ENCODE measurements at places on chromosomes 5 and 9. TPM values are rescaled to one million over a fixed set of nuclear protein-coding genes. Genes with fewer than 3 reads are reported as not detected.

- H3K4me1 ChIP-seq: no peaks in the 10 kb centered on the region
- peaks cover 4% of the 10 kb centered on the region for H3K27me3 ChIP-seq
- H3K4me3 ChIP-seq: no peak overlapping the region
- H3K27ac ChIP-seq: no peak overlapping the region
- H3K36me3 ChIP-seq: no peaks in the 10 kb centered on the region
These were observed 11.3 kb upstream of the NUP214 start for GRCh38 chr9:131114084-131114535.

DNA sequence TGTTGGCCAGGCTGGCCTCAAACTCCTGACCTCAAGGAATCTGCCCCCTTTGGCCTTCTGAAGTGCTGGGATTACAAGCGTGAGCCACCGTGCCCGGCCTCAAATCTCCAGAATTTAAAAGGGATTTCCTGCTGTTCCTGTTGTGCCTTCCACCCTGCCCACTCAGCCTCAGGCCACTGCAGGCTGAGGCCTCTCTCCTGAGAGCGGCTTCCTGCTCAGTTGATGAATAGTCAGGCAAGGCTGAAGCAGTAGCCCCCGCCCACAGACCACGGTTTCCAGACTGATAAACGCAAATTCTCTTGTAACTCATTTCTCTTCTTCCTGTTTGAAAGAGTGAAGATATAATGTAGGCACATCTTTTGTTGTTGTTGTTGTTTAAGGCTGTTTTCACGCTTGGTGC lies 127.0 kb upstream of the PLCXD3 start:
- H3K27me3 ChIP-seq: peaks cover 4% of the 10 kb centered on the region
- no peaks in the 10 kb centered on the region for H3K36me3 ChIP-seq
- no peaks in the 10 kb centered on the region for H3K4me1 ChIP-seq
- no peak overlapping the region for H3K4me3 ChIP-seq
- H3K27ac ChIP-seq: no peak overlapping the region

GRCh38 chr9:97723819-97724218 lies 26.7 kb upstream of the XPA start:
- no peak for DNase-seq
- H3K36me3 ChIP-seq: no peaks in the 10 kb centered on the region
- no peak overlapping the region for H3K4me3 ChIP-seq
- H3K27ac ChIP-seq: no peak overlapping the region
- no peaks in the 10 kb centered on the region for H3K4me1 ChIP-seq

DNA sequence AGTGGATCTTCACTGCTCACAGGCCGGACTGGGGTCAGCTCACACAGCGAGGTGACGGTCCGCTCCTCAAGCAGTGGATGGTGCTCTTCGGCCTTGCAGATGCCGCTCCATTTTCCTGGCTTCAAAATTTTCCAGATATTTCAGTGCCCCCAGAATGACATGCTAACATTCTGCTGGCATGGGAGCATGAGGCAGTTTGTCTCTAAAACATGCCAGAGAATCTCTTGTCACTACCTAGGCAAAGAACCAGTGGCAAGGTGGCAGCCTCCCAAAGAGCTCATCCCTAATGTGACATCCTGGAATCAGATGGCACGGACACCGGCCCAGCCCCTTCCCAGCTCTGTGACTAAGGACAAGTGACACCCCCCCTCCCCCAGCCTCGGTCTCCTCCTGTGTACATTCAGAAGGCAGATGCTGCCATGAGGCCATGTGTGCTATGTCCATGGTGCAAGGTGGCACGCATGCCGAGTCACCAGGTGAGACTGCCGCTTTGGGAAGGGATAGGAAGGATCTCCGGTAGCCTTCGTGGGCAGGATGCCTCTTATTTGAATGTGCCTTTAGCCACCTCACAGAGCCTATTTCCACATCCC lies 2.7 kb downstream of the S1PR3 start:
- no peak overlapping the region for H3K27ac ChIP-seq
- no peak for DNase-seq
- H3K27me3 ChIP-seq: peaks cover 33% of the 10 kb centered on the region
- no peak overlapping the region for H3K4me3 ChIP-seq
- no peaks in the 10 kb centered on the region for H3K36me3 ChIP-seq

GRCh38 chr5:137622850-137623249 lies 113.0 kb downstream of the KLHL3 start:
- peaks cover 10% of the 10 kb centered on the region for H3K36me3 ChIP-seq
- no peak overlapping the region for H3K27ac ChIP-seq
- DNase-seq: no peak
- H3K4me1 ChIP-seq: no peaks in the 10 kb centered on the region
- no peak overlapping the region for H3K4me3 ChIP-seq

IL5 gene
- 0.69 TPM for total RNA-seq

PHF2 gene
- total RNA-seq: 16.5 TPM

PCDHGA12 gene
- 0.07 TPM for total RNA-seq

GRCh38 chr5:36374266-36374862 lies 72.7 kb upstream of the RANBP3L start:
- H3K36me3 ChIP-seq: no peaks in the 10 kb centered on the region
- H3K27me3 ChIP-seq: no peaks in the 10 kb centered on the region
- no peak for DNase-seq
- no peak overlapping the region for H3K4me3 ChIP-seq

- H3K4me3 ChIP-seq: no peak overlapping the region
- DNase-seq: no peak
- H3K4me1 ChIP-seq: no peaks in the 10 kb centered on the region
- no peaks in the 10 kb centered on the region for H3K36me3 ChIP-seq
These were observed 233.8 kb downstream of the MTRR start for GRCh38 chr5:8102714-8103113.

DNA sequence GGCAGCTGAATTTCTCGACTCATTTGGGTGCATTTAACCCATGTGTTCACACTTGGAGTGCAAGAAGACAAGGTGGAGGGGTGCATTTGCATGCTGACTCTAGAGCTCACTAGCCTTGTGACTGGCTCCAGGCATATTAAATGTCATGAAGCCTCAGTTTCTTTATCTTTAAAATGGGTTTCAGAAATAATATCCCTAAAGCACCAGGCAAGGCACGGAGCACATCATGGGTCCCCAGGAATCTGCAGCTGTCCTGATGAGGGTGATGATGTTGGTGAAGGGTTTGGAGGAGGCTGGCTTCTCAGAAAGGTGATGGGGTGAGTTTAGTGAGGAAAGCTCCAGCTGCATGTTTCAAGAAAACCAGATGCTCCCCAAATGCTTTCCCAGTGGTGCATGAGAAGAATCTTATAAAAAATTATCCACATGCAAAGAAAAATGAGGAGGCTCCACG lies 14.8 kb downstream of the STC2 start:
- H3K4me3 ChIP-seq: no peak overlapping the region
- peaks cover 14% of the 10 kb centered on the region for H3K36me3 ChIP-seq
- DNase-seq: no peak
- peaks cover 35% of the 10 kb centered on the region for H3K27me3 ChIP-seq
- H3K4me1 ChIP-seq: no peaks in the 10 kb centered on the region

GRCh38 chr5:67431191-67431590 lies 234.6 kb upstream of the CD180 start:
- no peaks in the 10 kb centered on the region for H3K36me3 ChIP-seq
- no peaks in the 10 kb centered on the region for H3K27me3 ChIP-seq
- no peaks in the 10 kb centered on the region for H3K4me1 ChIP-seq
- no peak overlapping the region for H3K27ac ChIP-seq

ENC1 gene
- 0.48 TPM for total RNA-seq

- no peak for DNase-seq
- H3K36me3 ChIP-seq: peaks cover 10% of the 10 kb centered on the region
- no peak overlapping the region for H3K27ac ChIP-seq
- no peak overlapping the region for H3K4me3 ChIP-seq
These were observed 129.5 kb downstream of the NIPBL start for GRCh38 chr5:37005946-37006540.

DNA sequence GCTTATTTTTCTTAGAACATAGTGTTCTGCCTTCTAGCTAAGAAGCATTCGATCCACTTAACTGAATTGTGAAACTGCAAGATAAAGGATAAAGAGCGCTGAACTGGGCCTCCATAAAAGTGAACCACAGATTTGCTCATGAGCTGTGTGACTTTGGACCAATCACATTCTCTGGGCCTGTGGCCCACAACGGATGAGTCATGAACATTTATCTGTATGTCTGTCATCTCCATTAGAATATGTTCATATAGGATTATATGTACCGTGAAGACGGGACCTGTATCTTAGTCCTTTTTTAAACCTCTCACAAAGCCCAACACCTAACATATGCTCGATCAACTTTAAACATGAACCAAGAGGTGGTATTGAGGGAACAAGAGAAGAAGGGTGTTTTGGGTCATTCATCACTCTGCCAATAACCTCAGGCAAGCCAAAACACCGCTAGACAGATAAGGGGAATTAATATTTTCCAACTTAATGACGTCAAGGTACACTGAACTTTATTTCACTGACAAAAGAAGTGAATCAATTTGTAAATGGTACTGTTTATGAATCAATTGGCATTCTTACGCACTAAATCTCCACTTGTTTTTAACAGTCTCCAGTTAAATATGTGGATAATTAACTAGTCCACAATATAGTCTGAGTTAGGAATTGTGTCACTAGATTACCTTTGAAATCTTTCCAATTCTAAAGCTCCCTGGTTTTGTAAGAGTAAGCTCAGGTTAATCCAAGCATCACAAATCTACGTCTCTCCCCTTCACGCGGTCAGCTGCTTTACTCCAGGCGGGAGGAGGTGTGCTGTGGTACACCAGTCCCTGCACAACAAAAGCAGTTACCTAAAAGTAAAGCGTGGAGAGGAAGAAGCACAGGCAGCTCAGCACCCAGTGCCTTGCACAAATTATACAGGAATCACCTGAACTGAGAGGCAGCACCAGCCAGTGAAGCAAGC lies 1.6 kb downstream of the TMEM245 start:
- DNase-seq: peak; percentile 73
- H3K4me1 ChIP-seq: peaks cover 54% of the 10 kb centered on the region
- H3K27ac ChIP-seq: peak overlapping the region; percentile 80

DNA sequence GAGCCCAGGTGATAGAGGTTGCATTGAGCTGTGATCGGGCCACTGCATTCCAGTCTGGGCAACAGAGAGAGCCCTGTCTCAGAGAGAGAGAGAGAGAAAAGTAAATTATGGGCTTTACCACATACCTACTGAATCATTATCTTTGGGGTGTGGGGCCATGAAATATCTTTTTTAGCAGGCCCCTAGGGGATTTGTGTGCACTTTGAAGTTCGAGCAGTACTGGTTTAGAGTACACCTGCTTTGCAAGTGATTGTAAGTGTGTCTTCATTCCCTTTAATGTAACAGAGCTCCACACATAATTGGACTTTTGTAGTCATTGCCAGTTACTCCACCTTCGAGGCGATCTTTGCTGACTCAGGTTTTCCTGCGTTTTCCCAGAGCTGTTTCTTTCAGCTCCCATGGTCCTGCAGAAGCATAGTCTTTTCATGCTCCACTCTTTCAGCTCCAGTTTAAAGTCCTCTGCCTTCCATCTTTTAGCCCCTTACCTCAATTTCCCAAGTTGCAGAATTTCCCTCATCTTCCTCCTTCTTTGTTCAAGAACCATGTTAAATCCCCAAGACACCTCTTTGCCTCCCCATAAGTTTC lies 24.0 kb upstream of the FRMPD1 start:
- no peaks in the 10 kb centered on the region for H3K36me3 ChIP-seq
- no peak overlapping the region for H3K27ac ChIP-seq
- DNase-seq: no peak
- no peak overlapping the region for H3K4me3 ChIP-seq

DNA sequence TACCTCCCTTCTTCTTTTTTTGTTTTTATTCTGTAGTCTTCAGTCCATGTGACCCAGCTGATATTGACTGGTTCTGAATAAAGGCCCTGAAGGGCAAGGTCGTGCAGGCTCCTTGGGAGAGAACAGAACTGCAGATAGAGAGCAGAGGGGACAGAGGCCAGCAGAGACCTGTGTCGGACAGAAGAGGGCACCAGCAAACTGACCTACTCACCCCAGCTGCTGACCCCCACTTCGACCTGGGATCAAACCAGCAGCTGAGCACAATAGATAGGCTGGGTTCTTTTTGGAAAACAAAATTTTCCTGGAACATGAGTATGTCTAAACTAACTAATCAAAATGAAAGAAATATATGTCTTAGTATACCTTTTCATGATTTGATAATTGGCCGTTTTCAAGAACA lies 695.1 kb downstream of the NR2F1-AS1 start:
- H3K27ac ChIP-seq: no peak overlapping the region
- no peak overlapping the region for H3K4me3 ChIP-seq
- H3K4me1 ChIP-seq: no peaks in the 10 kb centered on the region

DNA sequence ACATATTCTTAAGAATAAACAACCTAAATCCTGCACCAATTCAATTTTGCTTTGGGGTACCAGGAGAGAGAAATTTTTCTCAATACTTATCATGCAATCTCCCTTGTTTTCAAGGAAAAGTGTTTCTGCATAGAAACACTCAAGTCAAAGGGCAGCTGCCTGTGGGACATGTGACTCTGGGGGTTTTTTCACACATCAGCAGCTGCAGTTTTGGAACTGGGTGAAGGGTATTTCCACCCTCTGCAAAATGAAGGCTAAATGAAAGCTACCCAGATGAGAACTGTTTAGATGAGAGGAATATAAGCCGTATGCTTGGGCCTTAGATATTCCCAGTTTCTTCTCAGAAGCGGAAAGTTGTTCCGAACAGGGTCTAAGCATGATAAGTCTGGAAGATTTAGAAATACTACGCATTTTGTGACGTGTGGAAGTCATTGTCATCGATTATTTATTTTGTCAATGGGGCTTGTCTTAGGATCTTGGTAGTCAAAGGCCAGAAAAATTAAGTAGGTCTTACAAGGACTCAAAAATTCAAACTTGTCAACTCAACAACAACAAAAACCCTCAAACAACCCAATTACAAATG lies 64.3 kb upstream of the BOD1 start:
- no peak overlapping the region for H3K4me3 ChIP-seq
- no peak for DNase-seq
- peaks cover 2% of the 10 kb centered on the region for H3K4me1 ChIP-seq
- H3K27ac ChIP-seq: no peak overlapping the region
- H3K27me3 ChIP-seq: peaks cover 1% of the 10 kb centered on the region
- H3K36me3 ChIP-seq: peaks cover 1% of the 10 kb centered on the region

DNA sequence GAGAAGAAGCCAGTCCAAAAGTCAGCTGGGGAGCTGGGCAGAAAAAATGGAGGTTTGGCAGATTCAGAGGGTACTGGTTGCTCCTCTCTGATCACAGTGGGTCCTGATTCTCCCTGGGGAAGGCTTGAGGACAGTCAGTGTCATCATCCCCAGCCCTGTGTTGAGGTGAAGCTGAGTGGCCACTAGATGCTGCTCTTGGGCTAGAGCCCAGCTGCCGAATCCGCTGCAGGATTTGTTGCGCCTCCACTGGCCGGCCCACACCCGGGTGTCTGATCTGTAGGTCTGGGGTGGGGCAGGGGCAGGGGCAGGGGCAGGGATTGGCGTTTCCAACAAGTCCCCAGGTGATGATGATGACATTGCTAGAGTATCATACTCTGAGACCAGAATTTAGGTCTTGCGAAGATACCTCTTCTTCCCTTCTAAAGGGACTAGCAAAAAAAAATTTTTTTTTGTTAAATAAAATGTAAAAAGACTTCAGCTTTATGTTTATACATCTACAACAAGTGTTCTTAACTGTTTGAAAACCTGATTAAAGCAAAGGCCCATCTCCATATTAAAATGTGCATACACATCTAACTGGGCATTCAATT lies 106.8 kb downstream of the PDE6A start:
- DNase-seq: peak; percentile 54
- no peaks in the 10 kb centered on the region for H3K27me3 ChIP-seq
- no peak overlapping the region for H3K27ac ChIP-seq

HRCT1 gene
- total RNA-seq: not detected
